ENCODE measurements at places on chromosomes 2 and 18. TPM values are rescaled to one million over a fixed set of nuclear protein-coding genes. Genes with fewer than 3 reads are reported as not detected.

Gene MGAT5
- 54.9 TPM for total RNA-seq

Gene NEU2
- total RNA-seq, result not detected

Gene GPR17
- 0.30 TPM for total RNA-seq

Gene FKBP1B
- total RNA-seq, result 23.1 TPM

Gene POTEI
- under 0.01 TPM for total RNA-seq

Gene COL6A3
- total RNA-seq, result 17.9 TPM

Gene NDUFV2
- 176 TPM for total RNA-seq

Gene ABCG8
- not detected for total RNA-seq

Gene CCDC138
- 16.9 TPM for total RNA-seq

Gene IL1RL1
- 68.5 TPM for total RNA-seq

Gene GPR75
- total RNA-seq, result 1.2 TPM

Gene ABCG5
- not detected for total RNA-seq

Gene ASIC4
- not detected for total RNA-seq

Gene TGIF1
- 144 TPM for total RNA-seq

Gene FKBP7
- total RNA-seq, result 25.7 TPM

Gene SKOR2
- not detected for total RNA-seq

Gene SLC9A4
- not detected for total RNA-seq

Gene CFC1
- total RNA-seq, result not detected

Gene TBR1
- total RNA-seq, result under 0.01 TPM

Gene ANKRD12
- 28.7 TPM for total RNA-seq

Gene ABCB11
- 0.65 TPM for total RNA-seq

Gene SLC4A5
- 0.30 TPM for total RNA-seq

Gene PELI1
- 18.2 TPM for total RNA-seq

Gene DNER
- total RNA-seq, result under 0.01 TPM

Gene GPR55
- not detected for total RNA-seq

Gene GAREM1
- 0.32 TPM for total RNA-seq

Measured in epithelial cell of umbilical artery (primary cell).